Activated CD4-positive, CD25-positive, alpha-beta regulatory T cell treated with anti-CD3 and anti-CD28 coated beads, Interleukin-2, amount 50 U/mL, for 24 hours (primary cell): ENCODE measurements at places on chromosomes 13 and 19.

- ATAC-seq: no peak
Observed at GRCh38 chr13:43260999-43261398, 237.6 kb downstream of the DNAJC15 start.

DNA sequence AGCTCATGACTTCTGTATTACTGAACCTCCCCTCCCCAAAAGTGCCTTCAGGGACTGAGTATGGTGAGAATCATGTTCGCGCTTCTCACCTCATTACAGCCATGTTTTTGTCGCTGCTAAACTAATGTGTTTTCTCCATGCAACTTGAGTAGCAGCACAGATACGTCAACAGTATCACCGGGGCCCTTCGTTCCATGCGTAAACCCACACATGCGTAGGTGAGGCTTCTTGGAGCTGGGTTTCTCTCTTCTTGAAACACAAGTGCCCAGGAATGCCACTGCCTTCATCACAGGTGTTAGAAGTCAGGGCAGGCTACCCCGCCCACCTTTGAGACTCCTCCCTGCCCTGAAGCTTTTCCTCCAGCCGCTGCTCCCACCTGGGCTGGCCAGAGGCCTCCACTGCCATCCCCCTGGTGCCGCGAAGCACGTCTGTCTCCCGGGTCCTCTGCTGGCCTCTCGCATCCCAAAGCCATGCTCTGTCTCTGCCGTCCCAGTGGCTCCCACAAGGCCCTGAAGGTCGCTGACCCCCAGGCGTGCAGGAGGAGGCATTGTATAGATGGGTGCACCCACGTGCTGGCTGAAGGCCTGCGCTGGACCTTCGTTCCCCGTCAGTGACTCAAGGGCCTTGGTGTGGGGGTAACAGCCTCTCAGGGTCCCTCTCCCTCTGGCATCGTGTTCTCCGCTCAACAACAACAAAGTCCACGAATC, 135.3 kb upstream of the MCF2L start:
- no peak for ATAC-seq

DNA sequence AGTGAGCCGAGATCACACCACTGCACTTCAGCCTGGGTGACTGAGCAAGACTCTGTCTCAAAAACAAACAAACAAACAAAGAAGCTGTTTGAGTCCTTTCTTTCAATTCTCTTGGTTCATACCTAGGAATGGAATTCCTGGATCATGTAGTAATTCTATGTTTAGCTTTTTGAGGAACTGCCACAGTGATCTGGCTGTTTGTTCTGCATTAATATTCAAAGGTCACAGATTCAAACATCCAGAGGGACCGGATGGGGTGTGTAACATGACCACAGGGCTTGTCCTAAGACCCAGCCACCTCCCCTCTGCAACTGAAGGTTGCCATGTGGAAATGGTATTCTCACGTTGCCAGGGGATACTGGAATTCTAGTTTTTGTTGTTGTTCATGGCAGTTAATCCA, 10.2 kb downstream of the COLGALT1 start:
- ATAC-seq: no peak

DNA sequence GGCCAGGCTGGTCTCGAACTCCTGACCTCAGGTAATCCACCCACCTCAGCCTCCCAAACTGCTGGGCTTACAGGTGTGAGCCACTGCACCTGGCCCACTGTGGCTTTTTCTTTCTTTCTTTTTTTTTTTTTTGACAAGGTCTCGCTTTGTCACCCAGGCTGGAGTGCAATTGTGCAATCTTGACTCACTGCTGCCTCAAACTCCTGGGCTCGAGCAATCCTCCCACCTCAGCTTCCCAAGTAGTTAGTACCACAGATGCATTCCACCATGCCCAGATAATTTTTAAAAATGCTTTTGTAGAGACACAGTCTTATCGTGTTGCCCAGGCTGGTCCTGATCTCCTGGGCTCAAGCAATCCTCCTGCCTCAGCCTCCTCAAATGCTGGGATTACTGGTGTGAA, 12.1 kb upstream of the FCGBP start:
- ATAC-seq: no peak

DNA sequence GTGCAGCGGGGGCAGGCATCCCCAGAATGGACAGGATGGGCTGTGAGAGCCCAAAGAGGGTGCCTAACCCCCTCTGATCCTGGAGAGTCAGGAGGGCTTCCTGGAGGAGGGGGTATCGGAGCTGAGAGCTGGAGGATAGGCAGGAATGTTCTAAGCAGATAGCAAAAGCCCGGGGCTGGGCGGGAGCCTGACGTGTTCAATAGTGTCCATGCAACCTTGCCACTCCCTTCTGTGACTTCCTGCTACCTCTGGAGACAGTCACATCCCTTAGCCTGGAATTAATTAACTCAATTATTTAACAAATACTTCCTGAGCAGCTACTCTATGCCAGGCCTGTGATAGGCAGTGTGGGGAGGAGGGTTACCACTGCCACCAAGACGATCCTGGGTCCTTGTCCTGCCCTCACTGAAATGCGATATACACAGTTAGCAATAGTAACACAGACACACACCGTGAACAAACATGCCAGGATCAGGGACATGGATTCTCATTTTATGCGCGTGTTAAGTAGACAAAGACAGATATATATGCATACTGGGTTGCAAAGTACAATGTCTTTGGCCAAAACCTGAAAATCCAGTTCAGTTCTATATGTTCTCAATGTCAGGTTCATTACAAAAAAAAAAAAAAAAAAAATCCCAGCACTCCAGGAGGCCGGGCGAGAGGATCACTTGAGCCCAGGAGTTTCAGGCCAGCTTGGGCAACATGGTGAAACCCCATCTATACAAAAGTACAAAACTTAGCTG, 10.7 kb downstream of the AP2S1 start:
- ATAC-seq: no peak

DNA sequence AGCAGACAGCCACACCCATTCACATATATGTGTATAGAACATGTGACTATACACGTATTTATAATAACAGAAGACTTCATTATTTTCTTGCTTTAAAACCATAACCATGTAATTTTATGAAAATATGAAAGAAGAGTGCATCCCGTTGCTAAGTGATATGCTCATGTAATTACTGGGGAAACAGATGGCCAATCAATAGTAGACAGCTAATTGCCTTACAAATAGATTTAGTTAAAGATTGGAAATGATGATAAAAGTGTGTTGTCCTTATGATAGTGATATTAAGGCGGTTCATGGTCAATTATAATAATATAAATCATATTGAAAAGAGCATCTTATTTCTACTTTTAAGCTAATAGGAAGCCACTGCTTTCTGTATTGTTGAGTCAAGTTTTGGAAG, 95.9 kb downstream of the RFC3 start:
- ATAC-seq: no peak

DNA sequence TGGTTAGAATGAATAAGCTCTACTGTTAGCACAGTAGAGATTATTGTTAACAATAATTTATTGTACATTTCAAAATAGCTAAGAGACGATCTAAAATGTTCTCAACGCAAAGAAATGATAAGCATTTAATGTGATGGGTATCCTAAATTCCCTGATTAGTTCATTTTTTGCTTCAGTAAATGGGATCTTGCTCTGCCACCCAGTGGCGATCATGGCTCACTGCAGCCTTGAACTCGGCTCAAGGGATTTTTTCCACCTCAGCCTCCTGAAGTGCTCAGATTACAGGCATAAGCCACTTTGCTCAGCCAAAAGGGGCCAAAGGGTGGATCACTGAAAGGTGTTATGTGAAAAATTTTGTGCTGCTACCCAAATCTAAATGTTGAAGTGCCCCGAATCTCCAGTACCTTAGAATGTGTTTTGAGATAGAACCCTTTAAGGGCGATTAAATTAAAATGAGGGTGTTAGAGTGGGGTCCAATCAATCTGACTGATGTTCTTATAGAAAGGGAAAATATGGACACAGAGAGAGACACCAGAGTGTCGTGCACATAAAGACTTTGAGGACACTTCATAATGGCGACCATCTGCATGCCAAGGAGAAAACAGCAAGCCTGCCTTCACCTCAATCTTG, 31.5 kb upstream of the ZNF766 start:
- ATAC-seq: no peak
